ENCODE measurements at places on chromosomes 2 and 18. TPM values are rescaled to one million over a fixed set of nuclear protein-coding genes. Genes with fewer than 3 reads are reported as not detected.

- no peak for DNase-seq
These were observed 3.9 kb downstream of the UBXN4 start for GRCh38 chr2:135745545-135745944.

- peak; percentile 91 for DNase-seq
These were observed 49.9 kb upstream of the DAPL1 start for GRCh38 chr2:158745067-158745865.

DNA sequence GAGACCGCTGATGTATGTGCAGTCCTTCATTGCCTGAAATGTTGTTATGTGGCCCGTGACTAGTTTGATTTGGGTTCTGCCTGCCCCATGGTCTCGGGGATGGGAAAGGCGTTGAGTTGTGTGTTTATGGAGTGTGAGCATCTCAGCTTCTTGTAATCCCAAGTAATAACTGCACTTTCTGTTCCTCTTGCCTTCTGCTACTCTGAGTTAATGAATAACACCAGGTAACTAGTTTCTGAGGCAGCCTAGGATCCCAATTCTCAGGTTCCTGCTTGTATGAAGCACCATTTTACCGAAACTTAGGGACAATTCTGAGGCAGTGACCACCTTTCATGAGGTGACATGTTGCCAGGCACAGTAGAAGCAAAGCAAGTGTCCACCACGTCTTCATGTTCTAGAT, 170.0 kb downstream of the ALK start:
- DNase-seq = no peak

The EMILIN2 gene
- 0.06 TPM for total RNA-seq

The REG3G gene
- total RNA-seq = not detected
